PC-9 (cell line): ENCODE measurements at places on chromosomes 16 and 17. TPM values are rescaled to one million over a fixed set of nuclear protein-coding genes. Genes with fewer than 3 reads are reported as not detected.

- H3K4me3 ChIP-seq, result peak overlapping the region; percentile 19; the same call in 1 of the 2 replicates
- no peaks in the 10 kb centered on the region for H3K27me3 ChIP-seq
- no peak for DNase-seq
- peaks cover 24% of the 10 kb centered on the region for H3K4me1 ChIP-seq
- no peaks in the 10 kb centered on the region for H3K36me3 ChIP-seq
- H3K27ac ChIP-seq, result peak overlapping the region; percentile 30; the same call in 1 of the 2 replicates
Observed at GRCh38 chr17:1590747-1591473, 28.3 kb upstream of the PITPNA start.

Gene OR3A2
- not detected in 2 replicates for total RNA-seq

DNA sequence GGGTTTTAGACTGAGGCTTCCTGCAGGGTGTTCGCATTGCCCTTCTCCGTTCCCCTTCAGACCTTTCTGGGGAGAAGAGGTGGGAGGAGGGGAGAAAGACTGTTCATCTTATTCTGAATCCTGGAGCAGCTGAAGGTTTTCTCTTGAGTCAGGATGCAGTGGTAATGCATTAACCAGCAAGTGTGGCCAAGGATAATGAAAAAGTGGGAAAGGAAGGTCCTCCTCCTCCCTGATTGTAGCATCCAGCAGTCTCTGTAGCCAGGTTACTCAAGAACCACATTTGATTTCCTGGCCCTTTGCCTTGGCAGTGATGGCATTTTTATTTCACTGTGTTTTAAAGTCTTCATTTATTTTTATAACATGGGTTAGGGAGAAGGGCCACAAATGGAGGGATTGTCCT, 59.1 kb downstream of the CYLD start:
- H3K27ac ChIP-seq, result no peak overlapping the region
- H3K27me3 ChIP-seq, result no peaks in the 10 kb centered on the region
- no peak for DNase-seq
- no peaks in the 10 kb centered on the region for H3K4me1 ChIP-seq
- no peaks in the 10 kb centered on the region for H3K36me3 ChIP-seq

Gene ZFPM1
- 19.7 and 20.0 TPM in 2 replicates for total RNA-seq

DNA sequence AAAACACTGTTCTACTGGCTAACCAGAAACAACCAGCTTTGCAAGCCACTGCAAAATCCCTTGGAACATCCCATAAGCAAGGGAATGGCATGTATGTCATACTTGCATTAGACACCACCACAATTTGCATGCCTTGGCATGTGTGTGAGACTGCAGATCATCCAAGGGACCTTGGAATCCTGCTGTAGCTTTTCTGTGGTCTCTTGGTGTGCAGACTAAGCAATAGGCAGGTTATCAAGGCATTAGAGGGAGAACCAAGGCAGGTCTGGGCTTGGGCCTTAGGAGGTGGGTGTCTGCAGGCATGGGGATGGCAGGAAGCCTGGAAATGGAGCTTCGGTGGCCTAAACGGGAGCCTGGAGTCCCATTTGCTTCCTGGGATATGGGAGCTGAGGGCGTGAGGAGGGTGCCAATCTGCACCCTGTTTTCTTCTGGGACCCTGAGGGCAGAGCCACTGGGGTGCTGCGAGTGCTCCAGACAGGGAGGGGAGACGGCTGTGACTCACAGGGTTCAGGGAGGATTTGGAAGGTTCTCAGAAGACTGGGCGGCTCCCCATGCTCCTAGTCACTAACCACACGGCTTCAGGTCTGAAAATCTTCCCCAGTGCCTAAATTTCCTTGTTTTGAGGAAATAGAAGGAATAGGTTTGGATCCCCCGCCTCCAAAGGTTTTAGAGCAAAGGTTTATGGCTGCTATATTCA, 36.6 kb downstream of the FAM20A start:
- no peak overlapping the region for H3K4me3 ChIP-seq
- no peak for DNase-seq
- H3K27ac ChIP-seq, result no peak overlapping the region
- no peaks in the 10 kb centered on the region for H3K36me3 ChIP-seq
- peaks cover 52% of the 10 kb centered on the region for H3K27me3 ChIP-seq

DNA sequence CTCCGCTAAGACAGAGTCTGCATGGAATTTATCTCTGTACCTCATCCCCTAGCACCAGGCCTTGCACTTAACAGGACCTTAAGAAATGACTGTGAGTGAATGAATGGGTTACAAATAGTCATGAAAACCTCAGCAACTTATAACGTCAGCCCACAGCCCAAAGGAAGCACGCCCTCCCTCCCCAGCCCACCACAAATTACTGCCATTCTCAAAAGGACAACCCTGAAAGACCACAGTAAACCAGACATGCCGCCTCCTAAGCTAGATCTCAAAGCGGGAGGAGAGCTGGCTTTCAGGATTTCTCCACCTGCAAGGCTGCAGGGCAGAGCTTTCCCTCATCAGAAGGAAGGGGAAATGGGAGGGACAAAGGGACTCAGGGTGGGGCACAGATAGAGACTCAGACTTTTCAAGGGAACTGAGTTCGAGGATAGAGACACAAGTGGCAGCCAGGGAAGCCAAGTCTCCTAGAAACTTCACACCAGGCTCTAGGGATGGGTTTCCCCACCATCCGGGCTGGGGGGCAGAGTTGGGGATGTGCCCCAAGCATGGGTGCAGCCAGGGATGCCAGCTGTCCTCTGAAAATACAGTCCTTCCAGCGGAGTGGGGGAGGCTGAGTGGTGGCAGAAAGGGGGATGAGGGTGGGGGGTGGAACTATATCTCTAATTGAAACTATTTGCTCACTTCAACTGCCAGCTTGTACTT, 56.7 kb downstream of the PLXDC1 start:
- no peak overlapping the region for H3K27ac ChIP-seq
- no peak overlapping the region for H3K4me3 ChIP-seq
- DNase-seq, result no peak
- peaks cover 21% of the 10 kb centered on the region for H3K27me3 ChIP-seq
- no peaks in the 10 kb centered on the region for H3K4me1 ChIP-seq
- no peaks in the 10 kb centered on the region for H3K36me3 ChIP-seq

Gene SSTR5
- total RNA-seq, result not detected in 2 replicates

DNA sequence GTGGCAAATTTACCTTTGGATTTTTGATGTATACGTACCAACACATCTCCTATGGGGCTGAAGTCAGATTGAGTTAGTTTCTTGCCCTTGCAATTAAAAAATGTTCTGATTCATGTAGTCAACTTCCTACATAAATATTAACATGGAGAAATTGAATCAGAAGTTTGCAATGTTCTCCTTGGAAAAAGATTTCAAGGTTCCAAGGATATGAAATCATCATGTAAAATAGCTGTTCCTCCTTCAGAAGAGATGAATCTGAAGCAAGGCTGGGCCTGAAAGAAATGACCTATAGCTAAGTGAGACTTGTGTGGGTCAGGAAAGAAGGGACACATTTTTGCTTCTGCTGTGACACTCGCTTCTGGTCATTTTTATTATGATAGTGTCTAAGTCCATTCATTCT, 131.7 kb downstream of the RGS9 start:
- no peak overlapping the region for H3K27ac ChIP-seq
- no peak overlapping the region for H3K4me3 ChIP-seq
- H3K36me3 ChIP-seq, result no peaks in the 10 kb centered on the region

DNA sequence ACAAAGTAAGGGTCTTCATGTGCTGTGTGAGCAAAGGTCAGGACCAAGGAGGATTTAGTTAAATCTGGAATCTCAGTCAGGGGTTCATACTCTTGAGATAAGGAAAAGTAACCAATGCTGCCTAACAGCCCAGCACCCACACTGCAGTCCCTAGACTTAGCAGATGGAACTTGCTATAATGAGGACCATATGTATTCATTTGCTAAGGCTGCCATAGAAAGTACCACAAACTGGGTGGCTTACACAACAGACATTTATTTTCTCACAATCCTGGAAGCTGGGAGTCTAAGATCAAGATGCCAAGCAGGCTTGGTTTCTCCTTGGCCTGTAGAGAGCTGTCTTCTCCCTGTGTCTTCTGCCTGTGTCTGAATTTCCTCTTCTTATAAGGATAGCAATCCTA, 20.8 kb downstream of the ZP2 start:
- no peaks in the 10 kb centered on the region for H3K36me3 ChIP-seq
- no peak overlapping the region for H3K27ac ChIP-seq
- no peak overlapping the region for H3K4me3 ChIP-seq

DNA sequence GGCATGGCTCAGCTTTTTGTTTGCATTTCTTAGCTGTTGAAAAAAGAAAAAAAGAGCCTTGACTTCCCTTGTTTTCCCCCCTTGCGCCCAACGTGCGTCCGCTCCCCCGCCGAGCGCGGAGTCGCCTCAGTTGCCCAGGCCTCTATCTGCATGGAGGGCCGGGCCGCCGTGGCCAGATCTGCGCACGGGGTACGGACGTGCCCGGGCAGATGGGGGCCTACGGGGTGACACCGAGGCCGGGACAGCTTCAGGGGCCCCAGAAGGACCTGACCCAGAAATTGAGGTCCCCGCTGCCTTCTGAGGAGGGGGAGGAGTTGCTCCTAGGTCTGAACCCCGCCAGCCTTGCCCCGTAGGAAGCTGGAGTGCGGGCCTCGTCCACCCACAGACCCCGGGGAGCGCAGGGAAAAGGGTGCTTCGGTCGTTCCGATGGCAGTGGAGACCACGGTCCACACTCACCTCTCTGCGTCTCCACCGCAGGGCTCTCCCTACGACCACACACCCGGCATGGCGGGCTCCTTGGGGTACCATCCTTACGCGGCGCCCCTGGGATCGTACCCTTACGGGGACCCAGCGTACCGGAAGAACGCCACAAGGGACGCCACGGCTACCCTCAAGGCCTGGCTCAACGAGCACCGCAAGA, 1.5 kb downstream of the IRX5 start:
- H3K4me3 ChIP-seq, result peak overlapping the region; percentile 80
- H3K4me1 ChIP-seq, result peaks cover 11% of the 10 kb centered on the region
- no peaks in the 10 kb centered on the region for H3K36me3 ChIP-seq
- H3K27ac ChIP-seq, result no peak overlapping the region

GRCh38 chr16:88310796-88311605, 71.8 kb upstream of the ZNF469 start:
- no peak overlapping the region for H3K4me3 ChIP-seq
- no peaks in the 10 kb centered on the region for H3K36me3 ChIP-seq
- H3K4me1 ChIP-seq, result peaks cover 23% of the 10 kb centered on the region
- no peak overlapping the region for H3K27ac ChIP-seq
- no peaks in the 10 kb centered on the region for H3K27me3 ChIP-seq

Gene SLC38A7
- total RNA-seq, result 17.2 and 18.6 TPM in 2 replicates

GRCh38 chr16:49634235-49635008, 221.5 kb downstream of the ZNF423 start:
- H3K36me3 ChIP-seq, result no peaks in the 10 kb centered on the region
- no peak for DNase-seq
- H3K27me3 ChIP-seq, result peaks cover 50% of the 10 kb centered on the region
- no peaks in the 10 kb centered on the region for H3K4me1 ChIP-seq

Gene CDT1
- 73.2 and 95.4 TPM in 2 replicates for total RNA-seq

GRCh38 chr17:80244871-80245509, 15.7 kb upstream of the RNF213 start:
- H3K27ac ChIP-seq, result no peak overlapping the region
- DNase-seq, result no peak
- no peak overlapping the region for H3K4me3 ChIP-seq
- no peaks in the 10 kb centered on the region for H3K4me1 ChIP-seq

Gene USP6
- total RNA-seq, result 0.11 TPM in 1 of 2 replicates, not detected in the other

Gene ZG16
- 0.13 and 0.26 TPM in 2 replicates for total RNA-seq

GRCh38 chr17:74430706-74431567, 951 bp upstream of the GPRC5C start:
- DNase-seq, result peak; percentile 69
- H3K36me3 ChIP-seq, result no peaks in the 10 kb centered on the region
- peak overlapping the region; percentile 81 for H3K4me3 ChIP-seq
- no peaks in the 10 kb centered on the region for H3K27me3 ChIP-seq
- H3K27ac ChIP-seq, result peak overlapping the region; percentile 94

GRCh38 chr17:18339933-18340332, 23.4 kb downstream of the SHMT1 start:
- no peaks in the 10 kb centered on the region for H3K4me1 ChIP-seq
- H3K27me3 ChIP-seq, result no peaks in the 10 kb centered on the region
- peaks cover 17% of the 10 kb centered on the region; the same call in 1 of the 2 replicates for H3K36me3 ChIP-seq
- no peak overlapping the region for H3K27ac ChIP-seq
- H3K4me3 ChIP-seq, result no peak overlapping the region

Gene ABCA6
- not detected in 2 replicates for total RNA-seq

Gene YBX2
- total RNA-seq, result 0.65 and 0.68 TPM in 2 replicates

DNA sequence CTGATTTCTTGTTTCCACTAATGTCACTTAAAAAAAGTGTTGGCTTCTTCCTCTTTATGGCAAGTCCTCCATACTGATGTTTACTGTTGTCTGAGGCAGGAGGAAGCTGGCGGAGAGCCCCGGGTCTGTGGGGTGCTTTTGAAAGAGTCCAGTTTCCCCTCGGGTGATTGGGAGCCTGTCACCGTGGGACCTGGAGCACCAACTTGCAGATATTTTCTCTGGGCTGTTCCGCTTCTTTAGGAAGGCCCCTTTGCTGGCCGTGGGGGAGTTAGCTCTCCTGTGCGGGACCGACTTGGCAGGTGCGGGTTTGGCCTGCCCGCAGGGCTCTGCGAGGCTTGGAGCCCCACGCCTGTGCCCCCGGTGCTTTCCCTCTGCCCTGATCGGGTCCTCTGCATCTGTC, 3.1 kb downstream of the BANP start:
- DNase-seq, result no peak
- H3K27me3 ChIP-seq, result no peaks in the 10 kb centered on the region
- H3K27ac ChIP-seq, result no peak overlapping the region
- no peak overlapping the region for H3K4me3 ChIP-seq

DNA sequence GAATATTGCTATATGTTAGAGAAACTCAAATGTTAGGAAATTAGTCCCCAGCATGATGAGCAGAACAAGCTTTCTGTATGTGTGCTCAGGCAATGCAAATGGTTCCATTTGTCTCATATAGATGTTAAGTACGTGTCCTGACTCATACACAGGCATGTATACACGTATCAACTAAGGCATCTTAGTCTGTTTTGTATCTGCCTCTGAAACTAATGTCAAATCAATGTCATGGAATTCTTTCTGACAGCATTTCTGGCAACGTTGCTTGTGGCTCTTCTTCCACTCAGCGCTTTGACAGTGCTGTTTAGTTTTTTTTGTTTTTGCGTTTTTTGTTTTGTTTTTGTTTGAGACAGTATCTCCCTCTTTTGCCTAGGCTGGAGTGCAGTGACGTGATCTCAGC, 111.9 kb downstream of the CNTNAP4 start:
- H3K4me1 ChIP-seq, result no peaks in the 10 kb centered on the region
- H3K27me3 ChIP-seq, result 0 out of 2 replicates have a peak, but pooled peaks cover 14% of the 10 kb centered on the region
- no peak overlapping the region for H3K27ac ChIP-seq
- DNase-seq, result no peak

Gene EVPLL
- 3.7 and 5.7 TPM in 2 replicates for total RNA-seq

DNA sequence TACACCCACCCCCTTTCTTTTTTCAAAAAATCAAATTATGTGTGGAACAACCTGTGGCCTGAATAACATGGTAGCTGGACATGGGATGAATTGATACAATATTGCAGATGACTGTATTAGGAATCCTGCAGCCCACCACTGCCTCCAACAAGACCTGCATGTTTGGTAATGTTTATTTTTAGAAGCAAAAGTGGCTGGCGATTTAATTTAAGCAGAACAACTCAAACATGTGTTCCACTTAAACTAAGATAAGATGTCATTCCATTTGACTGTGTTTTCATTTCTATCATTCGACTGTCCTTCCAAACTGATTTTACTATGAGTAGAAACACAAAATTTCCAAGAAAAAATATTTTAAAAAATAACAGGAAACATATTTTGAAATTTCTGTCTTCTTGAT, 10.1 kb upstream of the DHRS7C start:
- peaks cover 24% of the 10 kb centered on the region for H3K4me1 ChIP-seq
- H3K27me3 ChIP-seq, result no peaks in the 10 kb centered on the region
- peak overlapping the region; percentile 97 for H3K27ac ChIP-seq
- no peak overlapping the region for H3K4me3 ChIP-seq
- no peak for DNase-seq
- H3K36me3 ChIP-seq, result no peaks in the 10 kb centered on the region

Gene CHD3
- 197 and 219 TPM in 2 replicates for total RNA-seq

- no peaks in the 10 kb centered on the region for H3K4me1 ChIP-seq
- no peak overlapping the region for H3K4me3 ChIP-seq
- H3K27me3 ChIP-seq, result peaks cover 13% of the 10 kb centered on the region; the same call in 1 of the 2 replicates
- no peaks in the 10 kb centered on the region for H3K36me3 ChIP-seq
- no peak for DNase-seq
- no peak overlapping the region for H3K27ac ChIP-seq
Observed at GRCh38 chr16:64892835-64893785, 228.8 kb downstream of the CDH11 start.
